ENCODE measurements at places on chromosomes 12 and 14. TPM values are rescaled to one million over a fixed set of nuclear protein-coding genes. Genes with fewer than 3 reads are reported as not detected.

The OVCH1 gene
- total RNA-seq, result under 0.01 TPM

The POTEG gene
- not detected for total RNA-seq

The SLC35F4 gene
- not detected for total RNA-seq

The NELL2 gene
- not detected for total RNA-seq

The TMEM117 gene
- 10.7 TPM for total RNA-seq

All from regular cardiac myocyte (primary cell).